ENCODE measurements at places on chromosomes 7 and 10. TPM values are rescaled to one million over a fixed set of nuclear protein-coding genes. Genes with fewer than 3 reads are reported as not detected.

DNA sequence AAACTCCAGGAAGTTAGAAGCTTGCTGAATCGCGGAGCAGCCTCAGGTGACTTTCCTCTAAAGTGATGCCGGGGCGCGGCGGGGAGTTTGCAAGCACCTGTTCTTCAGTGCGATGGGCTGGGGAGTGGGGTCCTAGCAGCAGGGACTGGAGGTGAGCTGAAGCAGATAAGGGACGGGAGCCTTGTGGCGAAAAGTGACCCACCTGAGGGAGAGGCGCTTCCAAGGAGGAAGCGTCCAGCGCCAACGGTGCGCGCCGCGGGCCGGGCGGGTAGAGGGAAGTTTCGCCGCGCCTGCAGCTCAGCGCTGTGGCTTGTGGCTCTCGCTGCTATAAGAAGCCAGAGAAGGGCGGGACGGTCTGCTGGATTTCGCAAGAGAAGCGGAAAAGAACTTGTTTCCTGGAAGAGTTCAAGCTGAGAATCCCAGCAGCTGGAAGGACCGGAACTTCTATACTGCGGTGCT, at the start of gene STEAP4:
Gene STEAP4, minus strand, starts transcription at position 305 of the 459 bp plus-strand sequence. CDS start 22,625 bp downstream, outside the sequence.
- DNase-seq: peak; percentile 12
- H3K27ac ChIP-seq: no peak within 1 kb of the TSS
- H3K4me3 ChIP-seq: peak within 1 kb of the TSS; percentile 77
- H3K36me3 ChIP-seq: no peaks in the 10 kb centered on the region
- peaks cover 30% of the 10 kb centered on the region for H3K27me3 ChIP-seq
- H3K4me1 ChIP-seq: peaks cover 7% of the 10 kb centered on the region

GRCh38 chr7:27143023-27143949, at the start of gene HOXA5:
HOXA5 (minus strand) TSS chr7:27143681; CDS start chr7:27143607, 74 bp downstream.
- DNase-seq: peak; percentile 87
- H3K27ac ChIP-seq: peak within 1 kb of the TSS; percentile 92
- H3K36me3 ChIP-seq: peaks cover 6% of the 10 kb centered on the region

DNA sequence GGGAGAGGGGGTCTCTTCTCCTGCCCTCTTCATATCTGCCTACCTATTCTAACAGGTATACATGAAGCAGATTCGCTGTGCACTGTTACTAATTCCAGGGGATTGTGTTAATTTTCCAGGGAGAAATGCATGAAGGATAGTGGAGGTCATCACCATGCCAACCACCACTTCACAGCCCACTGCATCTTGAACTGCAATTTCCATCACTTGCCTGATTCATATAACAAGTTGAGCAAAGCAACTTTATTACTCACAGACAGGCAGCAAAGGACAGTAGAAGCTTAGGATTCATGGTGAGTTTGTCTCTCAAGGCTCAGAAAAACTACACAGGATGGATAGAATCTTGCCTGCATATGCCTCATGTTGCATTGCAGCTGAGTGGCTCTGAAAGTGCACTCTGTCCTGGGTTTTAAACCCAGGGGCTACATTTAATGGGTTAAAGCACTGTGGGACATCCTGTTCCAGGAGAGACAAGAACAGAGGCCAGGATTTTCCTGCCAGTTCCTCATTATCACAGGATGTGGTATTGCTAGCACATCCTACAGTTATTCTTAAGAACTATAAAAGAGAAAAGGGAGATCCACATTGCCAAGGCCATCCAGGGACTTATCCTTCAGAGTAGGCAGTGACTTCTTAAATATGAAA, 136.9 kb upstream of the PRSS1 start:
- no peaks in the 10 kb centered on the region for H3K36me3 ChIP-seq
- H3K27ac ChIP-seq: no peak overlapping the region
- H3K27me3 ChIP-seq: peaks cover 10% of the 10 kb centered on the region
- no peak overlapping the region for H3K4me3 ChIP-seq

Gene PALD1
- total RNA-seq: 1.4 TPM

- peaks cover 11% of the 10 kb centered on the region for H3K4me1 ChIP-seq
- H3K27ac ChIP-seq: no peak overlapping the region
- no peak overlapping the region for H3K4me3 ChIP-seq
- no peaks in the 10 kb centered on the region for H3K36me3 ChIP-seq
- no peaks in the 10 kb centered on the region for H3K27me3 ChIP-seq
- no peak for DNase-seq
Observed at GRCh38 chr10:121698336-121698735, 100.1 kb upstream of the FGFR2 start.

- no peak overlapping the region for H3K4me3 ChIP-seq
- no peaks in the 10 kb centered on the region for H3K36me3 ChIP-seq
- H3K27ac ChIP-seq: no peak overlapping the region
- H3K4me1 ChIP-seq: peaks cover 5% of the 10 kb centered on the region
Observed at GRCh38 chr10:29957907-29958331, 101.5 kb downstream of the JCAD start.

DNA sequence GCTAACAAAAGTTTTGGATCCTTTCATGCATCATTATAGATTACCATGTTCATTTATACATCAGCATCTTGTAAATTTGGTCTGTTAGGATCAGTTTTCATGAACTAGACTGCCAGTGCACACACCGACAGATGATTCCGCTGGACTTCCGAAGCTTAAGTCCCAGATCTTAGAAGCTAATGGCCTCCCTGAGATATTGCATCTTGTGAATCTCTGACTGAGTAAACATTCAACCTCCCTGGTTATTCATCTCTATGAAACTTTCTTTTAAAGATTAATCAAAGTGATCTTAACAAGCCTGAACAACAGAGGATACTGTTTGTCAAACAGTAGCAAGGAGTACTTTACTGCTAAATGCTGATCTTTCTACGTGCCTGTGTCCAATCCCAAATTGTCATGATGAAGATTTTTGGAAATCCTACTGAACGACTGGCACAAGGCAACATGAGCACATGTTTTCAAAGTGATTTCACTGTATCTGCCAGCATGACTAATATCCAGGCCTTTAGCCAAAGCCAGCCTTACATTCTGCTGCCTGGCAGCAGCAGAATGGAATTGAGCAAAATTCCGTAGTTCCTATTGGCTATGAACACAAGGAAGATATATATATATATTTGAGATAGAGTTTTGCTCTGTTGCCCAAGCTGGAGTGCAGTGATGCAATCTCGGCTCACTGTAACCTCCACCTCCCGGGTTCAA, 91.3 kb upstream of the ANK3 start:
- H3K27ac ChIP-seq: no peak overlapping the region
- peaks cover 19% of the 10 kb centered on the region for H3K27me3 ChIP-seq
- DNase-seq: no peak
- H3K4me1 ChIP-seq: peaks cover 11% of the 10 kb centered on the region

Data from progenitor cell of endocrine pancreas (in vitro differentiated cells).